ENCODE measurements at places on chromosomes 7 and 10.

DNA sequence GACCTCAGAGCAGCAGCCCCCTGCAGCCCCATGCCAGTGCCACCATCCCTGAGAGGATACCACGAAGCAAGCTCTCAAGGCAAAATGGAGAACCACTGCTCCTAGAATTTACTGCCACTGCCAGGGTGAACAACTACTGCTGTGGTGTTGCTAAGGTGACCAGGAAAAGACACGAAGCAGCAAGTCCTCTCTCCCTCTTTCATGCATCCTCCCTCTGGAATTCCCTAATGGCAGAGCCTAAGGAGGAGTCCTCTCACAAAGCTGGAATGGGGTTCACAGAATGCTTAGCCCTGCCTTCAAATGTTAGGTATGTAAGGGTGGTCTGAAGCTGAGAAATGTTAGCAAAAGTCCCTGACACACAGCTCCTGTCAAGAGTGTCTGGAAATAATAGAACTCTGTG lies 35.8 kb upstream of the NPSR1 start:
- DNase-seq: no peak

- DNase-seq: no peak
These were observed 154.1 kb downstream of the DGKB start for GRCh38 chr7:14748461-14748860.

GRCh38 chr10:88949912-88950837 lies 2.4 kb downstream of the ACTA2 start:
- DNase-seq: no peak

DNA sequence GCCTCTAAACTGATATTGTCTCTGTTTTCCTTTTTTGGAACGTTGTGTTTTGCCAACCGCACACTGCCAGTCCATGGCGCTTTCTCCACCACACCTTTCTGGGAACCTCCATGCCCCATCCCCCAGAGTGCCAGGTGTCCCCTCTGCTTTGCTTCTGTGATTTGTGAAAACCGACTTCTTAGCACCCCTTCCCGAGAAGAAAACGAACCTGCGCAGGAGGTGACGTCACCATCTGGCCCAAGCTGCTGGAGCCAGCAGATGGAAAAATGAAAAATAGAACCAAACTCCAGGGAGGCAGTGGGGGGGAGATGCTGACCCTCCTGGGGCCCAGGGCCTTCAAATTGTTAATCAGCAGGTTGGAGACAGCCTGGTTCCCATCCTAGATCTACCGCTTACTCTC lies 103.8 kb downstream of the HTR5A start:
- no peak for DNase-seq

DNA sequence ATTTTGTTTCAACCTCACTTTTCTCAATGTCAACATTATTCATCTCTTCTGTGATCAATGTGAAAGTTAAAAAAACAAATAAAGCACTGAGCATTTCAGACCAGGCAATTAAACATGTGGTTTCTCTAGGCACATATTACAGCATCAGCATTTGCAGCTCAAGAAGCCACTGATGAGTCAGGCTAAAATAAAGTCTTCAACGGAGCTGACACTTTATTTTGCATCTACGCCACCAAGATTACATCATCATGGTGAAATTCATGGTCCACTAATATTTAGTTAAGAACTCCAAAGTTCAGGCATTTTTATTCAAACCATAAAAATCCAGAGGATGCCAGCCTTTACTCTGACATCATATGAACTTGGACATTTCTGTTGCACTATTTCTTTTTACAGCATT lies 33.0 kb downstream of the MAGI2 start:
- no peak for DNase-seq
